CD8-positive, alpha-beta T cell (primary cell): ENCODE measurements at places on chromosomes 2 and 18. TPM values are rescaled to one million over a fixed set of nuclear protein-coding genes. Genes with fewer than 3 reads are reported as not detected.

The CHRND gene
- total RNA-seq, result not detected

The ERMN gene
- total RNA-seq, result 20.7 TPM

The SDC1 gene
- not detected for total RNA-seq

DNA sequence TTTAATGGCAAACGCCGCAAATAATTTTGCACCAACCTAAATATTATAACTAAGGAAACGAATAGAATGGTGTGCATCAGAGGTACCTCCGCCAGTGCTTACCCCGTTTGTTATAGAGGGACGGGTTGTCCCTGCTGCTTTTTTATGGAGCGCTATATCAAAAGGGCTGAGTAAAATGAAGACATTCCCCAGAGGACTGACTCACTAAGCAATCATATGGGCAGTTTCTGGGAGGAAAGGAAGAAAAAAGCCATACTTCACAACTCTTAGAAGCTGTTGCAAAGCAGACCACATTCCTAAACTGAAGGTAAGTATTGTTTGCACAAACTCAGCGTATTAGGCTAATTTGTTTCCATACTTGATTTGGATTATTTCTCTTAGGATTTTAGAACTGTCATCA is 12.9 kb downstream of the ID2 start:
- no peak for DNase-seq

DNA sequence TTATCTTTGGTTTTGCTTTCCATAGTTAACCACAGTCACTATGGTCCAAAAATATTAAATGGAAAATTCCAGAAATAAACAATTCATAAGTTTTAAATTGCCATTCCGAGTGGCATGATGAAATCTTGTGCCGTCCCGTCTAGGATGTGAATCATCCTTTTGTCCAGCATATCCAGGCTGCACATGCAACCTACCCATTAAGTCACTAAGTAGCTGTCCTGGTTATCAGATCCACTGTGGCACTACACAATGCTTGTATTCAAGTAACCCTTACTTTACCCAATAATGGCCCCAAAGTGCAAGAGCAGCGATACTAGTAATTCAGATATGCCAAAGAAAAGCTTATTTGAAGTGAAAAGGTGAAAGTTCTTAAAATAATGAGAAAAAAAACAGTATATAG is 10.7 kb downstream of the USP34 start:
- no peak for DNase-seq

GRCh38 chr2:209305026-209305425 is 118.8 kb upstream of the MAP2 start:
- DNase-seq, result no peak

DNA sequence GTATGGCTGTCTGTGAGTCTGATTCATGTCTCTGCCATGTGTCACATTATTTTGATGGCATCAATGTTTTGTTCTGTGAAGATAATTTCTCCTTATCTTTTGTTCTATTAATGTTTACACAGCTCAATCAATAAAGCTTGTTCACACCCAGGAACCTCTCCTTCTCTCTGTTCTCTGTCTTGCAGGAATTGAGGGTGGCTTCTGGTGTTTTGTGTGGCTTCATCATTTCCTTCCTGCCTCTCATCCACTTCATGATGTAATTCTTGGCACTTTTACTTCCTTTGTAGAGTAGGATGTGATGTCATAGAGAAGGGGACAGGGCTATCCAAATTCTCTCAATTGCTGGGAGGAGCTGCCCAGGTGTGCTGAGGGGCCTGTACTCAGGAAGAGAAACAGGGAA is 27.2 kb downstream of the ASXL3 start:
- no peak for DNase-seq

GRCh38 chr2:152647552-152647951 is 69.7 kb downstream of the PRPF40A start:
- no peak for DNase-seq

DNA sequence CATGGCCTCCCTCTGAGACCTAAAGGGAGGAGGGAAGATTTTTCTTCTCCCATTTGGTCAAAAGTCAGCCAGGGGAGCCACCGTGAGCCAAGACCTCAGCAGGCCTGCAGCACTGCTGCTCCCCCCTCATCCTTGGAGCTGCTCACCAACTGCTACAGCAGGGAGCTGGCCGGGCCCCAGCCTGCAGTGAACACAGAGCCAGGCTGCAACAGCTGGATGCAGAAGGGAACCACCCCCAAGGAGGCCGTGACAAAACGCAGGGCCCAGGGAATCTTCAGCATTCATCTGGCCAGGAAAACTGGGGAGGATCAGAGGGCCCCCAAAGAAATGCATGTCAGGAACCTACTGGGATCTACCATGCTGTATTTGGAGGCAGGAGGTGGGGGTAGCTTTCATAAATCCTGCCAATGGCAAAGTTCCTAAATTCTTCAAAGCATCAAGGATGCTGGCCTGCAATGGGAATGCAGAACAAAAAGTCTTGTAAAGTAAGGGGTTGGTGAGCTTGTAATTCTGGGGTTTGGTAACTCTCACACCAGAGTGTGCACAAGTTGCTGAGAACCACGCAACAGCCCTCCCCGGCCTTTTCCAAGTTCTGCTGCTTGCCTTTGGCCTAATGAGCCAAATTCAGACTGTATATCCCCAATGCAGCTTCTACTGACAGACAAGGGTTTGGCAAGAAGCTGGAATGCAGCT is 61.0 kb downstream of the CACNB4 start:
- DNase-seq, result no peak

- DNase-seq, result no peak
Observed at GRCh38 chr18:57095884-57096283, 51.0 kb upstream of the BOD1L2 start.

DNA sequence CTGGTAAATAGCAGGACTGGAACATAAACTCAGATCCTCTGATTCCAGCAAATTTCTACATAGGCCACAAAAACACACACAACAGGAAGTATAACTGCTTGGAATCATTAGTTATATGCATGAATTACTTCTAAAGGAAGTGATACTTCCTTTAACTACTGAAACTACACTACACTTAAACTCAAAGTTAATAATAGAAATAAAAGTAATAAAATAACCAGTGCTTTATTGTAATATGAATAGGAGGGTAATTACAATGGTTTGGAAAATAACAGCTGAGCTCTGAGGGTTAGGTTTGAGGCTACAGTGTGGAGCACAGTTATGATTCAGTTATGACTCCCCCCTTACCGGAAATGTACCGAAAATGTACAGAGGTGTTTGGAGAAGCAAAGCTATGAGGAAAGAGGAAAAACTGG is 18.5 kb upstream of the POLI start:
- no peak for DNase-seq

DNA sequence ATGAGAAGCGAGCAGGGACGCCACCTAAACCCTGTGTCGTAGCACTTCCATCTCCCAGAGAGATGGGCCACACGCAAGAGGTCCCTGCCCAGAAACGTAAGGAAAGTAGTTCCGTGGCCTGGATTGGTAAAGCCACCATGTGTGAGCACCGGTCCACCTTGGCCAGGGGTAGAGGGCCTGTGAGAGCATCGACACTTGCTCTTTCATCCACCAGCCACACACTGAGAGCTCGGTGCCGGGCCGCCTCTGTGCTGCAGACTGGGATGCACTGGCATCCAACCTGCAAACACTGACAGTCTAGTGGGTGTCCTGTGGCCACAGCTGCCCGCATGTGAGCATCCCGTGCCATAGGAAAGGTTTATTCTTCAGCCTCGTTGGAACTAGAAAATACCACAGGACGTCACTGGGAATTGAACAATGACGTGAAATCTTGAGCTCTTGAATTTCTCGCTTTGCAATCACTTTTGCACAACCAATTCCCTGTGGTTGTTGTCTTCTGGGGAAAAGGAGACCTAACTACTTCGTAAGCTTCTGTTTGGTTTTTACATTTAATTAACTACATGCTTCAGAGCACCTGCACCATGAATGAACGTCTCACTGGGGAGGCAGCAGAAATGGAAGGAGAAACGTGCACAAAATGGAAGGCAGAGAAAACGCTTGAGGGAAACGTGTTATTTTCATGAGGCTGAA is 212.0 kb upstream of the RAB6C start:
- no peak for DNase-seq

GRCh38 chr2:176584333-176584732 is 315.1 kb downstream of the MTX2 start:
- DNase-seq, result no peak

DNA sequence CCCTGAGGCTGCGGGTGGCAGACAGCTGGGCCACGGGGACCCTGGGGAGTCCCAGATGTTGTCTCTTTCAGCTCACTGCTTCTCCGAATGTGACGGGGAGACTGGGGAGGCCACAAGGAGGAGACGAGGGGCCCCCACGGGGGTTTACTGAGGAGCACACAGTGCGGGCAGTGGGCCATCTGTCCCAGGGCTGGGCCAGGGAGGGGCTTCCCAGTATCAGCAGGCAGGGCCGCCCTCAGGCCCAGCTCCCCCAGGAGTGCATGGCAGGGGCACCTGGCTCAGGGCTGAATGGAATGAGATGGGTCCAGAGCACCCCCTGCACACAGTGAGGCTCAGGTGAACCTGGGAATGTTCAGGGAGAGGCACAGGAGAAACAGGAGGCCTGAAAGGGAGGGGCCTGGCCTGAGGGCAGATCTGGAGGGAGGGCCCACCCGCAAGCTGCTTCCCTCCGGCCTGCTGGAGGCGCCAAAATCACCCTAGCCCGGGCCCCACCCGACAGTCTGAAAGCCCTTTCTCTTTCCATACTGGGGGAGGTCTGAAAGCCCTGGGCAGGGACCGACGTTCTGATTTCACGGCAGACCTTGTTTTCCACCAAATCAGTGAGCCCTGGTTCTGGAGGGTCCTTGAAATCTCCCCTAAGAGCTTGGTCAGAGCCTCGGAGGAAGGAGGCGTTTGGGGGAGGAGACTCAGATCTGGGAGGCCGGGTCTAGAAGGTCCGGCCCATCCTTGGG is 35.5 kb upstream of the PTMA start:
- DNase-seq, result no peak

GRCh38 chr18:47438001-47438400 is 186.5 kb upstream of the SKOR2 start:
- no peak for DNase-seq

DNA sequence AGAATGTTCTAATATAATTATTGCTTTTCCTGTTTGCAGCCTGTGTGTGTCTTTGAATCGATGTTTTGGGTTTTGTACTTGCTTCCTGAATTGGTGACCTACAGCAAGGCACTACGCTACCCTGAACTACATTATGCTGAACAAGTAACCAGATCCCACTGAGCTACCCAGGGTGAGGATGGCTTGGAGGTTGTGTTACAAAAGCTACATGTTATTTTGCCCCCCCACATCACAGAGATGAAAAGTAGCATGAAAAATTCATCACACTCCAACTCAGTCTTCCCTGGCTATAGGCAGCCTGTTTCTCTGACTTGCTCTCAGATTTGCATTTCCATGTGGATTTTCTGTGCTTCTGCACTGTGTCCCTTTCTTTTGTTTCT is 162.1 kb downstream of the LDLRAD4 start:
- no peak for DNase-seq

DNA sequence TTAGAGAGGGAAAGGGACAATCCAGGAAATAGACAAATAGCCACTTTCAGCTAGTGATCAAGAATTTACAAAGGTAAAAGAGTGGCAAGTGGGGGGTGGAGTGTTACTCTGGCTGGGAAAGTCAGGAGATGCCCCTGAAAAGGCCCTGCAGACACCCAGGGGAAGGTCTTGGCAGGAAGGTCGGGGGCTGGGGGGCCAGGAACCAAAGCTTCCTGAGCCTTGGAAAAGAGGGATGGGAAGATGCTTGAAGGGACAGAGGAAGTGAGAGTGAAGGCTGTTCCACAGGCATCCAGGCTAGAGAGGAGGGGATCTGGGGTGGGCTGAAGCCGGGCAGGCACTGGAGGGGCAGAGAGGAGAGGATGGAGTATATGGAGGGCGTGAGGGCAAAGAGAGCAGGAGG is 3.9 kb upstream of the TMEM37 start:
- DNase-seq, result no peak
